ENCODE measurements at places on chromosomes 1 and 21. TPM values are rescaled to one million over a fixed set of nuclear protein-coding genes. Genes with fewer than 3 reads are reported as not detected.

Gene MANEAL
- 4.0 TPM for polyA plus RNA-seq

Gene VANGL2
- polyA plus RNA-seq = 0.64 TPM

Gene TFF2
- polyA plus RNA-seq = not detected

Gene KRTAP20-2
- polyA plus RNA-seq = not detected

Gene RNU1-1
- not detected for polyA plus RNA-seq

Gene CD5L
- not detected for polyA plus RNA-seq

Gene KRTAP11-1
- polyA plus RNA-seq = not detected

Gene INSRR
- 8.7 TPM for polyA plus RNA-seq

Gene TMEM61
- 2.5 TPM for polyA plus RNA-seq

Gene MMP23B
- 9.8 TPM for polyA plus RNA-seq

Gene CERS2
- polyA plus RNA-seq = 520 TPM

Gene SPRR2B
- not detected for polyA plus RNA-seq

Gene TPTE
- 0.07 TPM for polyA plus RNA-seq

Gene CLDN17
- not detected for polyA plus RNA-seq

Gene IQGAP3
- polyA plus RNA-seq = 0.40 TPM

Gene RPL5
- 2,079 TPM for polyA plus RNA-seq

Gene F5
- 0.88 TPM for polyA plus RNA-seq

Gene ILDR2
- polyA plus RNA-seq = 0.24 TPM

Gene KHDRBS1
- 37.3 TPM for polyA plus RNA-seq

Gene PLA2G2A
- 19.7 TPM for polyA plus RNA-seq

Gene FAM177B
- 1.5 TPM for polyA plus RNA-seq

Gene DCST1
- not detected for polyA plus RNA-seq

Gene FOXO6
- 7.0 TPM for polyA plus RNA-seq

Gene TMEM240
- polyA plus RNA-seq = not detected

Gene CD160
- 0.10 TPM for polyA plus RNA-seq
